Stimulated activated CD4-positive, alpha-beta T cell treated with anti-CD3 and anti-CD28 coated beads, Interleukin-12 subunit alpha, Interleukin-12 subunit beta, amount 100 ng/mL, for 24 hours (primary cell): ENCODE measurements at places on chromosomes 3 and 15.

DNA sequence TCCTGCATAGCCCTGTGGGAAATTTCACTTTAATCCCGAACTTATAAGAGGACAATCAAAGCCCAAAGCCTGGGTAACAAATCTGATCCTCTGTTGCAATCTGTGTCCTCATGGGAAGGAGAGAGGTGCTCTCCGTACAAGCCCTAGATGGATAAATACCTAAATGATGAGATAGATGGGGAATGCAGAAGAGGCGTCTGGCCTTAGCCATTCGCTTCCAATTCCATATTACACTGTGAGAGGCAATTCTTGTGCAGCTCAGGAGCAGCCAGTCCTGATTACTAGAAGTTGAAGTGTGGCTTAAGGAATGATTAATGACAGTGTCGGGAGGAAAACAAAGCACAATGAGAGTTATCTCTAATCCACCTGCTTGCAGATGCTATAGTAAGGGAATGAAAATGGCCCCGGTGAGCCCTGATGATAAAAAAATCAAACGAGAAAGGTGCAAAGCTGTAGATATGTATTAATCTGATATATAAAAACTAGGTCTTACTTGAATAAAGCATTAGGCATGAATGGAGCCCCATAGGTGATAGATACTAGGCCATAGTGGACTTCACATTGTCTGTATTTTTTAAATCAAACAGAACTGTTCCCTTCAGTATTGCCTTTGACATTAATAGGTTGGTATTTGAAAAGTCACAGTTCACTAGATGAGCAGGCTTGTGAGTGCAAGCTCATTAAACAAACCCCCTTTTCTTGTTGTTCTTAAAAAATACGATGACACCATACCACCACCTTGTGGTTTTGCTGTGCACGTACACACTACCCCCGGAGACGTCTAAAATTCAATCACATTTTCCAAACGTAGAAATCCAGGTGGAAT is 54.2 kb upstream of the TMCO5A start:
- no peak for DNase-seq

GRCh38 chr3:11021611-11022011 is 29.1 kb downstream of the SLC6A1 start:
- no peak for DNase-seq

DNA sequence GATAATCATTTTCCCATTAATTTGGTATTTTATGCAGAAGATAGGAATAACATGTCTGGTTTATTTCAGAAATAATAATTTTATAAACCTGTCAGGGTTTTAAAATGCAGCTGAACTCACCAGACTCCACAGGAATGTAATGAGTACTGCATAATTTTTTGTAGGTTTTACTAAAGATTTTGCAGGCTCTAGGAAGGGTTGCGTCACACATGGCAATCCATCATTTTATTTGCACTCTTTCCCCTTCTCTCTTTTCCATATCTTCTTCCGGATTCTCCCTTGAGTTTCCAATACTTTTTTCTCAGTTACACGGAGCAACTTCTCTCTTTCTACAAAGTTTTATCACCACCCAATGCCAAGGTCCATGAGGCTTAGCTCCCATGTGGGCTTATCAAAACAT is 234.7 kb downstream of the NFKBIZ start:
- no peak for DNase-seq

GRCh38 chr3:140576449-140576848 is 101.4 kb upstream of the TRIM42 start:
- no peak for DNase-seq

GRCh38 chr3:126131881-126132750 is 48.2 kb upstream of the SLC41A3 start:
- no peak for DNase-seq

GRCh38 chr15:84961707-84962106 is 19.9 kb upstream of the PDE8A start:
- DNase-seq: no peak

- no peak for DNase-seq
Measured at GRCh38 chr3:94285872-94286271, 223.0 kb downstream of the NSUN3 start.

DNA sequence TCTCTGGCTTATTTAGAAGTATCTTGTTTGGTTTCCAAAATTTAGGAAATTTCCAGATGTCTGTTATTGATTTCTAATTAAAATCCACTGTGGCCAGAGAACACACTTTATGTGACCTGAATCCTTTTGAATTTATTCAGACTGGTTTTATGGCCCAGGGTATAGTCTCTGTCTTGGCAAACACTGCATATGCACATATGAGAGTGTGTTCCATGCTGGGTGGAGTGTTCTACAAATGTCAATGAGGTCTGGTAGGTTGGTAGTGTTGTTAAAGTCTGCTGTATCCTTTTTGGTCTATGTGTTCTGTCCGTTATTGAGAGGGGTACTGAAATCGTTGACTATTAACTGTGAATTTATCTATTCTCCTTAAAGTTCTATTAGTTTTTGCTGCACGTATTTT is 30.2 kb downstream of the PGPEP1L start:
- no peak for DNase-seq

DNA sequence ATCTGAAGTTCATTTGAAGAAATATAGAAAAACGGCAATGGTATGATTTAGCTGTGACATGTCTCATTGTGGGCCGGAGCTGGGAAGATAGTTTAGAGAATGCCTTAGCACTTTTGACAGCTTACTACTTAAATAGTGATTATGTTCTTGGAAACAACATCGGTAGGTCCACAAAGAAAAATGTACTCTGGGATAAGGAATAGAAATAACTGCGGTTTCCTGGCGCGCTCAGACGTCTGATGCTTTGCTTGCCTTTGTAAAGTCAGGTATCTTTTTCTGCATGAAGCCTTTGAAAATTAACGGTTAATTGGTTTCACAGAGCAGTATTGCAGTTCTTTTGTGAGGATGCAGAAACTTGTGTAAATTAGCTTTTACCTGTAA is 1.4 kb downstream of the USP3 start:
- no peak for DNase-seq

DNA sequence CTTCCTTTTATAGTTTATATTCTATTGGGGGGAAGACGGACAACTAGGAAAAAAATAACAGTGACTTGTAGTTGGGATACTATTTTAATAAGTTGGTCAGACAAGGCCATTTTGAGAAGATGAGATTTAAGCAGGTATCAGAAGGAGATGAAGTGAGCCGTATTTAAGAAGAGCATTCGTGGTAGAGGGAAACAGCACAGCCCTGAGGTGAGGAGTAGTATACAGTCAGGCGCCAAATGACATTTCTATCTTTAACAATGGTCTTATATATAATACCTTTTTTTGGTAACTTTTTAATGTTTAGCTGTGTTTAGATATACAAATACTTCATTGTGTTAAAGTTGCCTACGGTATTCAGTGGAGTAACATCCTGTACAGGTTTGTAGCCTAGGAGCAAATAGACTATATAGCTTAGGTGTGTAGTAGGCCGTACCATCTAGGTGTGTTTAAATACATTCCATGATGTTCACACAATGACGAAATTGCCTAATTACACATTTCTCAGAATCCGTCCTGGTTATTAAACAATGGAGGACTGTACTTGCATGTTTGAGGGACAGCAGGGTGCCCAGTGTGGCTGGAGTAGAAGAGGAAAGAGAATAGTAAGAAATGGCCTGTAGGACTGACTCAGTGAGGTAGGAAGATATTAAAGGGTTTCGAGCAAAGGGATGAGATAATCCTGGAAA is 1.6 kb downstream of the NKTR start:
- DNase-seq: no peak

DNA sequence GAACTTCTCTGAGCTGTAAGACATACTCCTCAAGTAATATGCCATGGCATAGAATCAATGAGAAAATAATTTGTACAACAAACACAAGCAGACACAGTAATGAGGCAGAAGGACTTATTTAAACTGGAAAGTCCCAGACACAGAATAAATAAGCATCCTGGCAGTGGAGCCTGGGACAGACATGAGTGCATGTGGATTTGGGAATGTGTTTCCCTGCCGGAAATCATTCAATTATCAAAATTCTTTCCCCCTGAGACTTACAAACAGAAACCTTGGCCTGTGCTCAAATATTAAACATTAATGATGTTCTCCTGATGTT is 520.1 kb downstream of the ROBO1 start:
- no peak for DNase-seq

GRCh38 chr3:15538345-15538744 is 16.8 kb upstream of the COLQ start:
- no peak for DNase-seq

DNA sequence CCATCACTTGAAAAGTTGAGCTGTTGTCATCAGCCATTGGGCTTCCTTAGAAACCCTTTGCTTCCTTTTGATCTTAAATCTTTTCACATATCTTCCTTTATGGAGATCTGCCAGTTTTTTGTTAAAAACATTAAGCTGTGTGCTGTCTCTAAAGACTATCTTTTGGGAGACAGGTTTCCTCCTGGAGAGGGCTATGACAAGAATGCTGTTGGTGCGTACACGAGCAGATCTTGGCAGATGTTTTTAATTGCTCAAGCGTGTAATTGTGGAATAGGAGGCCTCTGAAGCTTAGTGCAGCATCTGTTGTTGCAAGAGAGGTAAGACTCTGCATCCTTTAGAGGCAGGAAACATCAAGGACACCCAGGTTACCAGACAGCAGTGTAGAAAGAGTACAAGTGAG is 56.8 kb downstream of the PHLDB2 start:
- no peak for DNase-seq

DNA sequence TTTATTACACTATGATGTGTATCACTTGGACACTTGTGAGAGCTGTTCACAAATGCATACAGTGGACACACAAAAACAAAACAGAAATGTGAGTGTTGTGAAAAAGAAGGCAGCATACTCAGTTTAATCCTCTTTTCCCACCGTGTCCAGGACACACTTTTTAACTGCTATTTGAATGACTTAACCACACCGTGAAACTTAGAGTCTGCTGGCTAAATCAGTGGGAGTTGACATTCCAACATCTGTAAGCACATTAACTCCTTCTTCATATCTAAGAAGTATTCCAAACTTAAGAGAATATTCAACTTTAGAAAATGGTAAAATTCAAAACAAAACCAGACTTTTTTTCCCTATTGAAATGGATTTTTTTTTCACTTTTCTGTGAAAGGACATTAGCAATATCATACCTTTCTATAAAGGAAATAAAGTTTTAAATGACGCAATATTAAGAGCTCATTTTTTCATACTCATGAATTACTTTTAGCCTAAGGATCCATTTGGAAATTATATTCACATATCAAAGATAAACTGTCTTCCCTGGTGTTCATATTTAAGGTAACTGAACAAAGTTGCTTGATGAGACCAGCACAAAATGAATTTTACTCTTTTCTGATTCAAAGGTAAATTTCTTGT is 316.6 kb downstream of the RBMS3 start:
- DNase-seq: no peak

- no peak for DNase-seq
Measured at GRCh38 chr3:187066228-187066995, 72.9 kb downstream of the RPL39L start.

- DNase-seq: no peak
Measured at GRCh38 chr3:73999501-73999900, 374.8 kb upstream of the PDZRN3 start.

DNA sequence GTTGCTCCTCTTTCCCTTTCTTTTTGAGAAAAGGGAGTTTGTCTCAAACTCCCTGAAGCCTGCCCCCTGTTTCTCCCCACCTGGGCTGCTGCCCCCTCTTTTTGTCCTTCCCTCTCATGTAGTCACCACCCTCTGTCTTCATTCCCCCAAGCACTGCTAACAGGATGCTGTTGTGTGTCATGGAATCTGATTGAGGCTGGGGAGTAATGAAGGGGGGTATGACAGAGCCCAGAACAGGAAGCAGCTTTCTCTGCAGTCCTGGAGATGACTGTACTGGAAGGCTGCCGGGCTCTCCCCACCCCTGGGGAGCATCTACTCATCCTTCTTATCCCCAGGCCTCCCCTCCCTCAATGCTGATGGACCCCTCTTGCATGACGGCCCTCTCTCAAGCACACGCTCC is 181.6 kb downstream of the ABHD5 start:
- DNase-seq: no peak

- DNase-seq: no peak
Measured at GRCh38 chr15:65998486-65998885, 129.2 kb downstream of the RAB11A start.

- DNase-seq: no peak
Measured at GRCh38 chr15:74540161-74540760, 759 bp upstream of the ARID3B start.

- no peak for DNase-seq
Measured at GRCh38 chr3:32138545-32139104, 32.2 kb downstream of the GPD1L start.

DNA sequence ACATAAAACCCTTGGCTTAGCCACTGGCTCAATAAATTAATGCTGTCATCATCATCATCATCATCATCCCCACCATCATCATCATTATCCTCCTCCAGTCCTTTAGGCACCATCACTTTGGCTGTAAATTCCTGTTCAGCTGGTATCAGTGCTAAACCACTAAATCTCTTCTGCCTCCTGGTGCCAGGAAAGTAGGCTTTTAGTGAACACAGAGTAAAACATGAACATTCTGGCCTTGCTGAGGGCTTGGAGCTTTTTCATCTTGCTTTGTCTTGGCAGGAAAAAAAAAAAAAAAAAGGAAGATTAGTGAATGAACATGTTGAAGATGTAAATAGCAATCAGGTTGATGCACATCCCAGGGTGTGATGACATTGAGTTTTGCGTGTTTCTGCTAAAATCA is 67.3 kb upstream of the EIF1B start:
- DNase-seq: no peak

DNA sequence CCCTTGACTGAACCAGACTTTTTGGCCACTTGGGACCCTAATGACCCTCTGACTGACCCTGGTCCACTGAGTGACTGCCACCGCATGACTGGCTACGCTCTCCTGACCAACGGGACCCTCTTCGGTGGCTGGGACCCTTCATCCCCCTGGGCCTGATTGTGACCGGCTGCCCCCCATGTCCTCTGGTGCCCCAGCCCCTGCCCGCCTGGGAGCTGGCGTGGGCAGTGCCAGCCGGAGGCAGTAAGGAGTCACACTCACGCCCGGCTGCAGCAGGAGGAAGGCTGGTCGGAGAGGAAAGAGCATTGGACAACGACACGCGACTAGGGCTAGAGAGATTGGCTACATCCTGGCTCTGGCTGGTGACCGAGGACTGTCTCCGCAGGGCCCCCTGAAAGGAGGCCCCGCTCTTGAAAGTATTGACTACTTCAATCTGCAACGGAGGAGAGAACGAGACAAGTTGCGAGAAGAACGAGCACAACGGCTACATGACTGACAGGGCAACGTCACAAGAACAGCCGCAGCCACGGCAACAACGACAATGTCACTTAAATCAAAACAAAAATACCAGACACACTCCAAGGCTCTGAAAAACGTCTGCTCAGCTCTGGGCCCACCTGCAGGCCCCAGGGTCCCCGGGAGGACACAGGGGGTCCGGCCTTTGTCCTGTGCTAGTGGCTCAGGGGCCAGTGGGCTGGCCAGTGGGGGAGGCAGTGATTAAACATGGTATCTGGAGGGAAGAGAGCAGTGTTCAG is 15.1 kb upstream of the SEC13 start:
- no peak for DNase-seq

DNA sequence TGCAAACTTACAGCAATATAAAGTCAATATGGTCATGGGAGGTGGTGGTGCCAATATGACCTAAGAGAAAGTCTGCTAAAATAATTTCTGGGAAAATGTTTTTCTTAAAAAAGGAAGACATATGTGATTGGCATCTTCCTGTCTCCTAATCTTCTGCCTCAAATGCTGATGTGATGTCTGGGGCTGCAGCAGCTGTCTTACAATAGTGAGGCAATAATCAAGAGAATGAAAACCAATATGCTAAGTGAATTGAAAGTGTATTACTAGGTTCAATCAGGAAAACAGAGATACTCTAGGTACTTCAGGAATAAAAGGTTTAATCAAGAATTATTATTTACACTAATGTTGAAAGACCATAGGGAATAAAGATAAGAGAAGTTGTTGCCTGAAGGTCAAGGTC is 7.2 kb upstream of the STT3B start:
- no peak for DNase-seq
